ENCODE measurements at places on chromosomes 12 and 14.

- no peak for DNase-seq
Measured at GRCh38 chr14:81269100-81269978, 48.6 kb upstream of the GTF2A1 start.

- DNase-seq: peak; percentile 52
Measured at GRCh38 chr12:47080725-47081502, 1.2 kb upstream of the AMIGO2 start.

DNA sequence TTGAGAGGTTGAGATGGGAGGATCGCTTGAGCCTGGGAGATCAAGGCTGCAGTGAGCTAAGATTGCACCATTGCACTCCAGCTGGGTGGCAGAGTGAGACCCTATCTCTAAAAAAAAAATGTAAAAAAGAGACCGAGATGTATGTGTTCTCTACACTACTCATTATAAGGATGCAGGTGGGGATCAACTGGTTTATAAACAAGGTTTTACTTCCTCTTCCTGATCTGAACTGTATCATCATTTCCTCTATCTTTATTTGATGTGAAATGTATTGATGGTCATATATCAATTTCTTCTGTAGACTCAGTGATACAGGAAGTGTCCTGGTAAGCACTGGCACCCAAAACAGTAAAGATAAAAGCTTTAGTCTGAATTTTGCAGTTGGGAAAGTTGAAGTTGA is 20.1 kb upstream of the USP44 start:
- DNase-seq: no peak

- DNase-seq: no peak
Measured at GRCh38 chr14:48325486-48325885, 650.1 kb upstream of the MDGA2 start.

GRCh38 chr12:727321-727720 is 25.1 kb upstream of the WNK1 start:
- no peak for DNase-seq

GRCh38 chr12:1170411-1170810 is 179.4 kb downstream of the ERC1 start:
- DNase-seq: no peak

GRCh38 chr12:124369055-124369826 is 74.3 kb downstream of the RFLNA start:
- DNase-seq: no peak

GRCh38 chr14:69684461-69685217 is 73.2 kb downstream of the SUSD6 start:
- no peak for DNase-seq

DNA sequence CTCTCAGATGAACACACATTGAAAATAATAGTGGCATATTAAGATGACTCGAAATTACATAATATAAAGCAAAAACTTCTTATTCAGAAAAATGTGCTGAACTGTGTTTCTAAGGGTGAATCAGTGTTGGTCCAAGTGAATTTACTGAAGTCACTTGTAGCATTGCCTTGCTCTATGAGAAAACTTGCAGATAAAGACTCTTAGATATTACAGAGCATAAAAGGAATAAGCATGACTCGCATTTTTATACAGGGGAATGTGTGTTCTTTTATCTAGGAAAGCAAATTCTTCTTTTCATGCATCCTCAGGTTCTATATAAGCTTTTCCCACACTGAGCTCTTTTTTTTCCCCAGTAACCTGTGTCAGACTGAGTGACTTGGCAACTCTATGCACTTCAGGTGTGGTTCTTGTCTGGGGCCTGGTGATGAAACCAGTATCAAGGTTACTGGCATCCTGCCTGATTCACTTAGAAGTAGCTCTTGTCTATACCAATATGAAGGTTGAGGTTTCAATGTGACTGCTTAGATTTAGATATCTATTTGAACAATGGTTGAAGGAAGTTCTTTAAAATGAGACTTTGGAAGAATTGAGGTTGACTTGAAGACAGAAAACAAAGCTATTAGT is 76.1 kb downstream of the OTOGL start:
- no peak for DNase-seq

GRCh38 chr14:73710737-73711136 is 3.4 kb downstream of the PNMA1 start:
- DNase-seq: no peak

DNA sequence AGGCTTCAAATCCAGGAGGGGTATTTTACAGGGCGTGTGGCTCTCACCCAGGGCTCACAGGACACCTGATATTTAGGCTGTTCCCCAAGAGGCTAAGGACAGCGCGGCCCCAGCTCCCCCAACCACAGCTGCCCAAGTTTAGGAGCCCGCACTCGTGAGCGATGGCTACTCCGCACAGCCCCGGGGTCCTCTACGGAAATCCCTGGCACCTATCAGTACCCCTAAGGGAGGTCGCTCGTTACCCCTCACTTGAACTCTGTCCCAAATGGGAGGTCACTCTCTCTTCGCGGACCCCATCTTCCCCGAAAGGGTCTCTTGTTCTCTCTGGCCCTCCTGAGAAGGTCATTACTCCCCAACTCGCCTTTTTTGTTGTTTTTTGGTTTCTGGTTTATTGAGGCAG is 708 bp upstream of the P2RX4 start:
- no peak for DNase-seq

- no peak for DNase-seq
Measured at GRCh38 chr14:99805757-99806439, 12.7 kb downstream of the EML1 start.

- no peak for DNase-seq
Measured at GRCh38 chr12:64544371-64545080, 65.8 kb upstream of the RASSF3 start.

DNA sequence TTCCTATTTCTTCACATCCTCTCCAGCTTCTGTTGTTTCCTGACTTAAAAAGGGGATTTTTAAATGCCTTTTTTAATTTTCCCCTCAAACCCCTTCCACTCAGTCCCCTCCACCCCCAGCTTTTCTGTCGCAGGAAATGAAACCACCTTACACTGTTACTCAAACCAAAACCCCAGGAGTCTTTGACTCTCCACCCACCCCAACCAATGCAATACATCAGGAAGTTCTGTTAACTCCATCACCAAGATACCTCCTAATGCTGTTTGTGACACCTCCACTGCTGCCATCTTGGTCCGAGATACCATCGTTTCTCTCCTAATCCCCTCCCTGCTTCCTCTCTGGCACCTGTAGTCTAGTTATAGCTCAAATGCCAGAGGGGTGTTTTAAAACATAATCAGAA is 25.4 kb upstream of the CPM start:
- peak; percentile 18 for DNase-seq

DNA sequence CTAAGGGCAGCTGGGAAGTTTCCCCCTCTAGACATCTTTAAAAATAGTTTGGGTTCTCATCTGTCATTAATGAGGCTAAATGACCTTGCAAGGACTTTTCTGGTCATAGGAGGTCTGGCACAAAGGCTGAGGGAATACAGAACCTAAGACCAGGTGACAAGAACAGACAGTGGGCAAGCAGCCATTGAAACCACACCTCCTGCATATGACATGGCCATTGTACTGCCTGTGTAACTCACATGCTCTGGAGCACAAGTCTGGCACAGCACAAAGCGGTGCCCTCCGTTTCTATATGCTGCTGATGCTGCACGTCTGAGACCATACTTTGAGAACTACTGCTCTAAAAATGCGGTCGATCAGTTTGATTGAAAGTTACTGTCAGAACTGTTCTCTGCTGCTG is 143.3 kb downstream of the APAF1 start:
- no peak for DNase-seq

DNA sequence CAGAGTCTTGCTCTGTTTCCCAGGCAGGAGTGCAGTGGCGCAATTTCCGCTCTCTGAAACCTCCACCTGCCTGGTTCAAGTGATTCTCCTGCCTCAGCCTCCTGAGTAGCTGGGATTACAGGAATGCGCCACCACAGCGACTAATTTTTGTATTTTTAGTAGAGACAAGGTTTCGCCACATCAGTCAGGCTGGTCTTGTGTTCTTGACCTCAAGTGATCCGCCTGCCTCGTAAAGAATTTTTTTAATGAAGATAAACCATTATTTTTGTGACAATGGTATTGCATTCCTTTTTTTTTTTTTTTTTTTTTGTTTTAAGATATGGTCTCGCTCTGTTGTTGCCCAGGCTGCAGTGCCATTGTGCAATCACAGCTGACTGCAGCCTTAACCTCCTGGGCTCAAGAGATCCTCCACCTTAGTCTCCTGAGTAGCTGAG is 25.8 kb downstream of the ACVR1B start:
- DNase-seq: no peak

- no peak for DNase-seq
Measured at GRCh38 chr14:87108726-87109125, 884.3 kb downstream of the GALC start.

DNA sequence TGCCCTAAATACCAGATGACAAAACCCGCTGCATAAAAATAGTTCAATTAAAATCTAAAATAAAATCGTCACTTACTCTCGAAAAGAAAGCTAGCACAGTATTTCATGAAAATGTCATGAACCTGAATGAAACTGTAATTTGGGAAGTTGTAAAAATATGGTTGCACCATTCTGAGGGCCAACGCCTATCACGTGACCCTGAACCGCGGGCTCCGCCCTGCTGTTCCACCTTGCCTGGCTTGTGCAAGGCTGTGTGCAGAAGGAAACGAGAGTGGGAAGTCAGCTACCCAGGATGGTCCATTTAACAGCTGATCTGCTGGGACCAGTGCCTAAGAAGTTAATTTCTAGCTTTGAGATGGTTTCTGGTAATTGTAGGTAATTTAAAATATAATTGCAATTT is 91.7 kb upstream of the BMP4 start:
- DNase-seq: no peak

DNA sequence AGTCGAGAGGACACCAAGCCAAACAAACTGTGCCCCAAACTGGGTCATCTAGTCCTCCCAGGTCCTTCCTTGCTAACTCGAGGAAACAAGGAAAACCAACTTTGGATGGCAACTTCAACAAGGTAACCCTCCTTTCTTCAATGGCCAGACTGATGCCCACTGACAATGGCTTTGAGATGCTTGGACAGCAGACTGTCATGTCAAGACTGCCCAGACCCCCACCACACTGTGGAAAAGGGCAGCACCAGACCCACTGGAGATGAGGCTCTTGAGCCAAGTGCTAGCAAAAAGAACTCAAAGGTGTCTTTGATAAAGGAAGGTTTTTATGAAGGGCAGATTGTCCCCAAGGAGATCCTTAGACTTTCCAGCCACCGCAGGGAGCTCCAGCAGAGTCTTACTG is 9.0 kb upstream of the CDH24 start:
- no peak for DNase-seq

DNA sequence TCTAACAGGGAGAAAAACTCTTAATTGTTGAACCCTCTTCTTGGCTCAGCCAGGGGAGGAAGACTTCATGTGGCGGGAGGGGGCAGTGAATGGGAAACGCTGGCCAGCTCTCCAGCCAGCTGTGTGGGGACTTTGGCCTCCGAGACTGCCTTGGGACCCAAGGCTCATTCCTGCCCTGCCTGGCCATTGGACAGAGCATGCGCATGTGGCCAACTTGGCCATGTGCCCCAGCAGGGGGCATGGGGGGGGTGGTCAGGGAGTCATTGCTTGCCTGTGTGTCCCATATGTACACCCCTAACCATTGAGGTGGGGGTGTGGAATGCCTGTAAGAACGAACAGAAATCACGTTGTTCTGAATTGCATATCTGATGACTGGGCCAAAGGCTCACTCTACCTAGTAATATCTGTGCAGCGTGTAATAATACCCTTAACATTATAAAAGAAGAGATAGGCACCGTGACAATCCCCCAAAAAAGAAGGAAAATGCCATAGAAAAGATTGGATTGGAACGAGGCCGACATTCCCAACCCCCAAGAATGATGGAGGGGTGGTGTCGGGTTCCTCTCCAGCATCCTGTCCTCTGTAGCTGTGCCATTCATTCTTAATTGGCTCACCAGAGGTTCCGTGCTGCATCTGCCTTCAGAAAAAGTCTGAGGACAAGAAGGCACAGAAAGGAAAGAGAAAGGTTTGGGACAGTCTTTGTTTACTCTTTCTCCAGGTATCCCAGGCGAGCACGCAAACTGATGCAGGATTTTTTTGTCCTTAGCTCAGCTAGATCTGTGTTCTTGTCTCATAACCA is 3.5 kb upstream of the FAR2 start:
- no peak for DNase-seq

- DNase-seq: no peak
Measured at GRCh38 chr12:116631619-116632018, 72.4 kb downstream of the MAP1LC3B2 start.

DNA sequence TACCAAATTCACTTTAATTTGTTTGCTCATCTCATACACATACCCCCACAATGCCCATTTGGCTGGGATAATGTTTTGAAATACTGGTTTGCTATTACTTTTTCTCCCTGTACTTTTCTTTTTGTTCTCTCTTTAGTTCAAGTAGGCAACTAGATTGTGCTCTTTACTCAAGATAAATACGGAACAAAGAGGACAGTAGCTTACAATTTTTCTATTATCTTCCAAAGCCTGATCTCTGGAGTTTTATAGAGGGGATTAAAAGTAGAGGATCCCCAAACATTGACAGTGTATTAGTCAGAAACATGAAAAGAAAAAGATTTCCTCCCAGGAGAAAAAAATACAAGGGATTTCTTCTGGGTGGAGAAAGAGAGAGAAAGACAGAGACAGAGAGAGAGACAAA is 102.1 kb upstream of the FSCB start:
- no peak for DNase-seq

GRCh38 chr12:1864456-1864855 is 44.1 kb downstream of the LRTM2 start:
- DNase-seq: no peak

DNA sequence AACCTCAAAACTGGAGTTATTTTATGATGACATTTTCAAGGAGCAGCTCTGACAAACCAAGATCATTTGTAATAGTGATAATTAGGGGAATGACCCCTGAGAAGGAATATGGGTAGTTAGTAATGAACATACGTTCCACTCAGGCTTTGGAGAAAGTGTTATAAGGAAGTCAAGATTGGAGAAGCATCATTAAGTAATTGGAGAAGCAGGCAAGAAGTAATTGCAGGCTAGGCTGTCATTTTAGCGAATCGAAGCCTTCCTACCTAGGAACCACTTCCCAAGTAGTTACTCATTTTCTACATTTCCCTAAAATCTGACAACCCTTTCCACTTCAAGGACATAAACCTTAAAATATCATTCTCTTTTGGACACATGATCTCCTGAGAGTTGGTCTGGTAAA is 1.2 kb downstream of the EDDM3B start:
- DNase-seq: no peak

DNA sequence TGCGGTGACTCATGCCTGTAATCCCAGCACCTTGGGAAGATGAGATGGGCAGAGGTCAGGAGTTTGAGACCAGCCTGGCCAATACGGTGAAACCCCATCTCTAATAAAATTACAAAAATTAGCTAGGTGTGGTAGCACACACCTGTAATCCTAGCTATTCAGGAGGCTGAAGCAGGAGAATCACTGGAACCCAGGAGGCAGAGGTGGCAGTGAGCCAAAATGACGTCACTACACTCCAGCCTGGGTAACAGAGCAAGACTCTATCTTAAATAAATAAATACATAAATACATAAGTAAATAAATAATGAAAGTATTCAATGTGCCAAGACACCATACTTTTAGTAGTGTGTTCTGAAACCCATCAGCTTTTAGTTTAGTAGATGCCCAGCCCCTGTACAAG is 308.1 kb upstream of the FLRT2 start:
- DNase-seq: no peak

GRCh38 chr12:3178671-3179313 is 101.6 kb downstream of the TSPAN9 start:
- DNase-seq: no peak
